GM12864 (cell line): ENCODE measurements at places on chromosomes 16 and 17.

DNA sequence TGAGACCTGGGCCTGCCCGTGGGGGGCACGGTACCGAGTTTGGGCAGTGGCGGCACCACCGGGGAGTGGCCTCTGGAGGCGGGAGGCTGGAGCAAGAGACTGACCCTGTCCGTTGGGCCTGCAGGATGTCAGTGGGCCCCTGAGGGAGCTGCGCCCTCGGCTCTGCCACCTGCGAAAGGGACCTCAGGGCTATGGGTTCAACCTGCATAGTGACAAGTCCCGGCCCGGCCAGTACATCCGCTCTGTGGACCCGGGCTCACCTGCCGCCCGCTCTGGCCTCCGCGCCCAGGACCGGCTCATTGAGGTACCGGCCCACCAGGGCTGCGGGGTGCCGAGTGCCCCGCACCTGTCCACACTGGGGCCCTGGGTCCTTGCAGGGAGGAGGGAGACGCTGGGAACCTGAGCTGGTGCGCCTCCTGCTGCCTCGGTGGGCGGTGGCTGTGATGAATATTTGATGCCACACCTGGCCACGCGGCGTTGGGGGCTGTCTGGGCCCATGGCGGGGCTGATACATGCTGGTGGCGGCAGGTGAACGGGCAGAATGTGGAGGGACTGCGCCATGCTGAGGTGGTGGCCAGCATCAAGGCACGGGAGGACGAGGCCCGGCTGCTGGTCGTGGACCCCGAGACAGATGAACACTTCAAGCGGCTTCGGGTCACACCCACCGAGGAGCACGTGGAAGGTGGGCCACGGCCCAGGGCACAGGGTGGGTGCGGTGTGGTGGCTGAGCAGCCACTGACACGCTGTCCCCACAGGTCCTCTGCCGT lies 9.7 kb downstream of the NHERF2 start:
- no peak for DNase-seq

GRCh38 chr16:82329504-82330192 lies 159.6 kb upstream of the MPHOSPH6 start:
- no peak for DNase-seq

DNA sequence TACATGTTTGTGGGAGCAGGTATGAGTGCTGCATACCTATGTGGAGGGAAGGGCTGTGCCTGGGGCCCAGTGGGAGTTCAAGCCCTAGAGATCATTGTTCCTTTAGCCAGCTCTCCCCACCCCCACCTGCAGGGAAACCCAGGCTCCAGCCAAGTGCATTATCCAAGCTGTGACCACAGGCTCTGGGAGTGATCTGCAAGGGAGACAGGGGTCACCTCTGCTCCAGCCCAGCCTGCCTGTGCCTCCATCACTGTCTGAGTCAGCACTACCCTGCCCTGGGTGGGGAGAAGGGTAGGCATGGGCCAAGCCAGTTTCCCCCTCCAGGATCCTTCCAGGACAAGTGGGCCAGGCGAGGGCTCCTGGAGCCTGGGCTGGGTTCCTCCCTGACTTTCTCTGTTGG lies 32.1 kb upstream of the SBK1 start:
- DNase-seq: no peak

DNA sequence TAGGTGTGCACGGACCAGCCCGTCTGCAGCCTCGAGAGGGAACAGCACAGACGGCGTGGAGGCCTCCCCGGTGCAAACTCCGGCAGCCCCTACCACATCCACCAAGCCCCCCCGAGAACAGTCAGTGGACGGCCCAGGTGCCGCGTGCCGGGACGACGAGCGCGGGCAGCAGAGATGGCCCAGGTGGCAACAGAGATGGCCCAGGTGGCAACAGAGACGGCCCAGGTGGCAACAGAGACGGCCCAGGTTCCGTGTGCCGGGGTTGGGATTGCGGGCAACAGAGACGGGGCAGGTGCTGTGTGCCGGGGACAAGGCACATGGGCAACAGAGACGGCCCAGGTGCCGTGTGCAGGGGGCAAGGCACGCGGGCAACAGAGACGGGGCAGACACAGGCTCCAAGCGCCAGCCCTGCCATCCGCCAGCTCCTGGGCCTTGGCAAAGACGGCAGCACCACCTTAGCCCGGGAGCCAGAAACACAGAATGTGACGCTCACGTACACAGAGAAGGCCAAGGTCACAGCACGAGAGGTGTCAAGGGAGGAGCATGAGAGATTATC lies 31.1 kb downstream of the RPH3AL start:
- DNase-seq: no peak

DNA sequence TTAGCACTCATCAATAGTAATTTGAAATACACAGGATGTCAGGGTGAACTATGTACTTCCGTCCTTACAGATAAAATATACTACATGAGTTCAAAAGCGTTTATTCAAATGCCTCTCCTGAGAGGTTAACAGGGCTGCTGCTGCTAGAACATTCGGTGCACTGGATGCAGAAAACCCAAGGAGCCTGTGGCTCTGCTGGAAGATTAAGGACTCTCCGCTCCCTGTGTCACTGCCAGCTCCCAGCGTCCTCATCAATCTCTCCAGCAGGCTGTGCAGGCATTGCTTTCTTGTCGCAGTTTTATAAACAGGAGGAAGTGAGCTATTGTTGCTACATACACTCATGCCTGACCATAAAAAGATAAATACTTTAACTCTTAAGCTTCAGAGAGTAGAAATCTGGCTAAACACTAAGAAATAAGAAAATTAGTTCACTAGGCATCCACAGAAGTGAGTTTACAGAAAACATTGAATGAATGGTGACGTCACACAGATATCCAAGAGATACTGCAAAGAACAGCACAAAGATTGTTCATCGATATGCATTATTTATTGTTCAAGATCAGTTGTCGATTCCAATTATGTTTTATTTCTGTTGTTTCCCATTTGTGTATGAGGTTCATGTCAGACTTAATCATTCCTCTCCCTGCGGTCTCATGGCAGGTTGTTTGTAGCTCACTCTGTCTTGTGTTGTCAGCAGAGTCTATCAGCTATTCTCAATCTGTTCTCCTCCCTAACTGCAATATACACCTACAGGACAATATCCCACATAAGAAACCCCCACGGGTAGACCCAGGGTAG lies 127.9 kb upstream of the MON1B start:
- DNase-seq: no peak

- no peak for DNase-seq
These were observed 50.2 kb upstream of the NOG start for GRCh38 chr17:56543280-56543679.
